HuH-7 (cell line): ENCODE measurements at places on chromosomes 11 and 22.

GRCh38 chr11:574632-575312 is 1.5 kb upstream of the PHRF1 start:
- DNase-seq, result no peak

GRCh38 chr22:27724709-27725108 is 76.8 kb downstream of the MN1 start:
- DNase-seq, result no peak

DNA sequence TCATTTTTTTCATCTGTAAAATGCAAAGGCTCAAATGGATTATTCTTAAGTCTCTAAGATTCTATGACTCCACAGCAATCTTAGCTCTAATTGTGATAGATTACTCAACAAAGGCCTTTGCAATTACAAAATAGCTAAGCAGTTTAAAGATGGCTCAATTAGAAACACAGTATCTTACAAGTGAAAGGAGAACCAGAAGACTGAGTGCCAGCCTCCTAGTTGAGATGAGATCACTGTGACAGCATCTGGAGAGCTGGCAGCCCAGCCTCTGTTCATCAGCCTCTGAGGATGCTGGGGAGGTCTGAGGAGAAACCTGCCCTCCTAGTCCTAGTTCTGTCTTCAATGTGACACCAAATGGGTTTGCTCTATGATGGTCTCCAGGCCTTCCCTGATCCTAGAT is 158.4 kb upstream of the NARS2 start:
- DNase-seq, result no peak

DNA sequence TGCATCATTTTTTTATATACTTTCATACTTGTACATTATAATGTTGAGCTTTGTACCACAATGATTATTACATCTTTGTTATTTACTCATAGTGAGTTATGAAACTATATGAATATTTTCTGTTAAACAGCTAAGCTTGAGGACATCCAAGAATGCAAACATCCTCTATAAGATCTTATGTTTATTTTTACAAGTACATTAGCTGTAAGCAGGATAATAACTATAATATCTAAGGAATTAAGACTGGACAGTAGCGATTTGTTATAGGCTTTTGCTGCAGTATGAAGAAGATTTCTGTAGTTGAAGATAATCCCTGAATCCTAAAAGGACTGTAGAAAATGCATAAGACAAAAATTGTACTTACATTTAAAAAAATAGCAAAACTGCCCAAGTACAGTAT is 176.0 kb downstream of the METTL15 start:
- DNase-seq, result no peak
